ENCODE measurements at places on chromosomes 5 and 9.
A peak's percentile ranks its signal among the peaks of the same experiment; 100 is the strongest.

DNA sequence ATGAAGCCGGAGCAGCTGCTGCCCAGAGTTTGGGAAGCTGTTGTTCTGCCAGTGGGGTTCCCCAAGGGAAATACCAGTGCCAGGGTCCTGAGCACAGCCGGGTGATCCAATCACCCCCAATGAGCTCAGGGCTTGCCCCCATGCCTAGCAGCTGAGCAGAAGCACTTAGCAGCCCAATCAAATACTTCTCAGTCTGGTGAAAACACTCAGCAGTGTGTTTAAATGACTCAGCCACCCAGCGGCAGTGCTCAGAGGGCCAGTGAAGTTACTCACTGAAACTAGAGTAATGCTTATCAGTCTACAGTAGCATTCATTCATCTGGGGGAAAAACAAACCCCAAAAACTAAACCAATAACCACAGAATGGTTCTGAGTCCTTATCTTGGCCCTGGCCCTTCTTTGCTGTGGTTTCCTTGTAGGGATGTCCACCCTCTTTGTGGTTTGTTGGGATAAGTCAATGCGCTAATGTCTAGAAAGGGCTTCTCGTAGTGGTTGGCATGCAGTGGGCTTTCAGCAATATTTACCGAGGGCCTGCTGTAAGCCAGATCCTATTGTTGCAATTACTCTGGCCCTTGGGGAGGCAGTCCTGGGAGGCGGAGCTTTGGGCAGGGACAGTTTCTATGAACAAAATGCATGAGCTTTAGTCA, 43.1 kb downstream of the LHX2 start:
- no peak for DNase-seq

DNA sequence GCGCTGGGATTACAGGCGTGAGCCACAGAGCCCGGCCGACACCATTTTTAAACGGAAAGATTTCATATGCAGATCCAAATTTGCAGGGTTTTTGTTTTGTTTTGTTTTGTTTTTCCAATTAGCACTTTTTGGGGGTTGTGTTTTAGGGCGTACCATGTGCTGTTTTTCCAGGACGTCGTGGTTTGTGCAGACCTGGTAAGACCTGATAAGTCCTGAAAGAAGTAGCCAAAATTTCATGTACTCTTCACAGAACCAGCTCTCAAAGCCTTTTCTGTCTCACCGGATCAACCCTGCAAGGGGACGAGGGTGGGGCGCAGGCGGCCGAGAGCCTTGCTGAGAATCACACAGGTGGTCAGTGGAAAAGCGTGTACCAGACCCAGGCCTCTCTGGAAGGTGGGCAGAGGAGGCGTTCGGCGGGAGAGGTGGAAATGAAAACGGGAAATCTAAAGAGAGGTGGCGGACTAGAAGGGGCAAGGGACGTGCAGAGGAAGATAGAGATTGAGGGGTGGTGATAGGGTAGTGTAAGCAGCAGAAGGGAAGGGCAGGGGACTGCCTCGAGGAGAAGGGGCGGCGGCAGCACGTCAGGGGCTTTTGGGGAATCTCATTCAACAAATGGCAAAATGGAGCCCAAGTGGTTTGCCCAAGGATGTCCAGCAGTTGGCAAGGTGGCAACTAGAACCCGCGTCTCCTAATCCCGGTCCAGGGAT, 1.1 kb upstream of the FAF2 start:
- DNase-seq = peak; percentile 48

- no peak for DNase-seq
Measured at GRCh38 chr5:35440409-35440808, 177.3 kb upstream of the SPEF2 start.

GRCh38 chr9:34318163-34318790, 10.8 kb downstream of the KIF24 start:
- no peak for DNase-seq

DNA sequence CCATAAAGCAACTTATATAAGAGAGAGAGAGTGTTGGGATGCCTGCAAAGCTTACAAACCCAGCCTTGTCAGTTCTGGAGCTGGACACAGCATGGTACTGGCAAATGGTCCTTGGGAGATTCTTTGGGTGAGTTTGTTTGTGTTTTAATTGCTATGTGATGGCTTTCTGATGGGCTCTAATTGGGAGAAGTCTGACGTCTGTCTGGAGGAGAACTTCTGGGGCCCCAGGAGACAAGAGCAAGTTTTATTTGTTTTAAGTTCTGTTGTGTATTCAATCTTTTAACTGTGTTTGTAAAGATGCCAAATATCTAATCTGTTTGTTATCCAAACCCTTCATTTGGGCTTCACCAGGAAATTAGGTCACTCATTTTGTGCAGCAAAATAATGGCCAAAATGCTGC, 50.3 kb upstream of the AFAP1L1 start:
- no peak for DNase-seq

DNA sequence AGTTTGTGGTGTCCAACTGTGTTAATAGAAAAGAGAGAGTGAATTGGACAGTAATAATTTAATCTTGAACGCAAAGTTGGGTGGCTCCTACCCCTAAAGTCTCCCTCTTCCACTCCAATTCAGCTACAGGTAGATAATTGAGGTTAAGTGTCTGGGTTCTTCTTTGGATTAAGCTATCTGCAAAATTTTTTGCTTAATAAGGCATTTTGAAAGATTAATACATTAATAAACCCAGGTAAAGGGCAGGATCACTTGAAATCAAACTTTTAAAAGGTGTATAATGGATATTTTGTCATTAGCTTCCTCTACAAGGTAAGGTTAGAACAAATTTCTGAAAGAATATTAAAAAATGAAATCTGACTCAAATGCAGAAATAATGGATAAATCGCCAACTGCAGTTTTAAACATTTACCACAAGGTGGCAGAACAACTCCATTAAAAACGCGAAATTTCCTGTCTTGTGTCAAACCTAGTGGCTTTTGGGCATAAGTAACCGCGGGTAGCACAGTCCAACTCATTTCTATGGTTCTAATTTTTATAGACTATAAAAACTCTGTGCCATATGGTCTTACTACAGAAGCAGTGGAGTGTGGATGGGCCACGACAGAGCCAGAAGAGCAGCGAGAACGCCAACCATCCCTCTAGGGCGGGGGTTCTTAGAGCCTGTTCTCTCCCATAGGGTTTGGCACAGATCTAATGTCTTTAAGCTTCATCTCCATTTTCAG, 276.5 kb downstream of the ARHGEF28 start:
- no peak for DNase-seq

DNA sequence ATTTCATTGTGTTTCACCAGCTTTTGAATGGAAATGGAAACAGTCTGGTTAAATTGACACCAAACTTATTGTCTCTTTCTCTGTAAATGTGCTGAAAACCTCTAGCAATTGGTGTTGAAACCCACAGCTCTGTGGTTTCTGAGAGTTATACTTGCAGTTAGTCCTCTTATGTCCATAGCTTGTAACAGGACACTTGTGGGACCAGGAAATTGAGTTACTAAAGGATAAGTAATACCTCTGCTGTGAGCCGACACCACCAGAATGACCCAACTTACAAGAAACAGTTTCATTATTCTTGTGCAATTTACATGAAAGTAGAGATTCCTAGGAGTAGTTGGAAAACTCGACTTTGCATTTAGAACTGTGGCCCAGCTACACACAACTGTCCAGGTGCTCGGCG, 191.5 kb downstream of the CFAP90 start:
- no peak for DNase-seq

DNA sequence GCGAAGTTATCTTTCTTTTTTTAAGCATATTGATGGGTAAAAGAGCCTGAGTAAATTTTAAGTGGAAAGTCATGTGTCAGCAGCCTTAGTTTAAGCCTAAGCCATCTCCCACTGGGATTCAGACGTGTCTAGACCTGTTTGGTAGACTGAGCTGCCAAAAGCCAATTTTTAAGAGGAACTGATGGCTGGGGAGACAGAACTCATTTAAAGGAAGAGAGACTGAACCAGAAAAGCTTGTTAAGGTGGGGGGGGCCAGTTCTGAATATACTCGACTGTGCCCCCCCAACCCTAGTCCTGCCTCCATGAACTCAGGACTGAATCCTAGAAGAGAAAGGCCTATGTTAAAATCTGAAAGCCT, 58.3 kb upstream of the PLPP1 start:
- DNase-seq = no peak

GRCh38 chr9:96523374-96523773, 73.4 kb downstream of the HABP4 start:
- no peak for DNase-seq

- no peak for DNase-seq
Measured at GRCh38 chr5:111528056-111528455, 15.7 kb upstream of the STARD4 start.

DNA sequence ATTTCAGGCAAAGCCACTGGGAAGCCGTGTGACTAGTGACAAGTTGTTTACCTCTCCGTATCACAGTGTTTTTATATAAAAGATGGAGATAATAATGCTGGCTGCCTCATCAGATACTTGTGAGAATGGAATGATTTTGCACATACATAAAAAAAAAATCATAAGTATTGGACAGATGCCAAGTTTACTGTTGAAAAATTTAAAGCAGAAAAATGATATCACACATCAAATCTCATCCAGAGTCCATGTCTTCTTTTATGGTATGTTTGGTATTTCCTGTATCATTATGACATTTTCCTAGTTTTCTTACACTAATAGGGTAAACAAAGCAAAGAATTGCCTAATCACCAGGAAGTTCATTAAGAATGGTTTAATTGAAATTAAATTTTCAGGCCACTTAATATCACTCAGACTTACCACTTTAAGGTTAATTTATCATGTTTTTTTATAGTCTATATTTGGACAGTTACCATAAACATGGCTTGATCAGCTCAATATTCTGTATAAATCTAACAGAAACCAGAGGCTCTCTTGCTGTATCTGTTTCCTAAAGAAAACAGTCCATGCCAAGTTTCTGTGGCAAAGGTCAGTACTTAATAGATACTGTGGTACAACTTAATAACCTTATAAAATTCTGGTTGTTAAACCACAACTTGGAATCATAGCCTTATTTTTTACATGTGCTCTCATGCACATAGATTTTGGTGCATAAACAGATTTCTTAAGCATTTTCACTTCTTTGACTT, 656.5 kb upstream of the RIOK2 start:
- DNase-seq = no peak

DNA sequence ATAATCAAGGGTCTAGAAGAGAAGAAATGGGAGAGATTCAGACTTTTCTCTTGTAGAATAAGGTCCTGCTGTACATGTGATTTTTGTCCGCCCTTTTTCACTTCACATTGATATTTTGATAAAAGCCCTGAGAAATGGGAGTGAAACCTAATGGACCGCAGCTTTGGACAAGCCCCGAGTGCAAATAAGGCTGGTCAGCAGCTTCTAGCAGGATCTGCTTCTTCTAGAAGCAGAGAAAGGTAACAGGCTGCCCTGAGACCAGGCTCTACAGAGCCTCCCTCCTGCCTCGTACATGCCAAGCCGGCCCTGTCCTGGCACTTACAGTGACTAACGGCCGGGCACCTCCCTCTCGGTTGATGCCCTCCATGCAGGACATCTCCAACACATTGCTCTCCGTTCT, 33.4 kb downstream of the ACER2 start:
- no peak for DNase-seq

DNA sequence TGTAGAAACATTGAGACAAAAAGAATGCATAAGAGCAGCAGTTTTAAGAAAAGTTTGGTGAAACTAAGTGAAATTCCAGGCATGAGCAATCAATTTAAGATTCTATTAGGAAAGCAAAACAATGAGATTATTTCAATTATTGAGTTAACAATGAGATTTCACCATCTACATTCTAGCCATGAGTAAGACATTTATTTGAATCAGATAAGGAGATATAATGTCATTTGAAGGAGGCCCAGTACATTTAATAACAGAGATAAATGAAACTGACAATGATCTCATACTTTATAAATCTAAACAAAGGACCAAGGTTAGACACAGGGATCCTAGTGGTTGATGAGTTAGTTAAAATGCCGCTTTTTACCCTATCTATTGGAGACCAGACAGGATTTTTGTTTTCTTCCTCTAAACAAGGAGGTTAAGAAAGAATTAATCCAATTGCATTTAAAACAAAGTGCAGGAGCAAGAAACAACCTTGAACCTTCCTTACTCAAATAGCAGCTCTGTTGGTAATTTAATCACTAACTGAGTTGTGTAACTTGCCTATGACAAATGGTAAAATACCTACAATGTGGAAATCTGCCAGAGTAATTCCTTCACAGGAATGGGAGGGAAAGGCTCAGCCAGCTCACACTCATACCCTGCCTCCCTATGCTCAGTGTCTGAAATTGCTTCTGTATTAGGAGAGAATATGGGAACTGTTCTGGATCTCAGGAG, 103.5 kb upstream of the NR3C1 start:
- DNase-seq = no peak

GRCh38 chr9:99244344-99245260, 22.5 kb downstream of the SEC61B start:
- DNase-seq = no peak

DNA sequence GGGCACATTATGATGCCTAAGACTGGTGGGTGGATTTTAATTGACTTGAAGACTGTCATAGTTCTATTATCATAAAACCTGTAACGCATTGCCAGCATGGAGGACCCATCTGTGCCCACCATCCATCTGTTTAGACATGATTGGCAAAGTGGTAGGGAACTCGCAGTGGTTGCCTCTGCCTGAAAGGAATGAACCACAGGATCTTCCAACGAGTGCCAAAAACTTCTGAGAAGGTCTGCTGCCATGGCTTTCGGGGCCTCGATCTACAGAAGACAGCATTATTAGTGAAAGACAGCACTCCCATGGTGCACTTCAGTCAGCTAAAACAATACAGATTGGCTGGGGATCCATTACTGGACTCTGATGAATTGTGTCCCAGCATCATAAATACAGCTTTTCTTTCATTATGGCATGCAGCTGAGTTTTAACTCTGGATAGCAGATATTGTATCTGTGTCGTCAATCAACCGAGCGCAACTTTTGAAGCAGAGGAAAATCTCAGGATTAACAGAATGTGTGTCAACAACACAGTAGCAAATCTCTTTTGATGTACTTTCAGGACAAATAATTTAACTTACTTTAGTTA, 74.3 kb downstream of the ZDHHC21 start:
- no peak for DNase-seq

GRCh38 chr5:129853588-129853987, 50.7 kb upstream of the CHSY3 start:
- no peak for DNase-seq

- no peak for DNase-seq
Measured at GRCh38 chr5:163619273-163619934, 114.0 kb downstream of the MAT2B start.

GRCh38 chr9:95055851-95056551, 261.5 kb downstream of the FANCC start:
- no peak for DNase-seq

DNA sequence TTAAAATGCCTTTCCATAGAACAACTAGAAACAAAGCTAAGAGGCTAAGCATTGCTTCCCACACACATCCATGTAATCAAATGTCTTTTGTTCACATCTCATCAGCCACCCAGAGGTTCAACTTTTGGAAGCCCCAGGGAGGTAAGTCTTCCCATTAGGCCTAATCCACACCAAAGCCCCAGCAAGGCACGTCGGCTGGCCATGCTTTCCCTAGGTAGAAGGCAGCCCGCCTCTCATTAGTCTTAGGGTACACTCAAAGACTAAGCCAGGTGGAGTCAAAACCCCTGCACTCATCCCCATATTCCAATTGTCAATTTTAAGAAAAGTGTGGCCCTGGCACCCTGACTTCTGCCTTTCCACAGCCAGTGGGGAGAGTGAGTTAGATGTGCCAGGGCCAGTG, 87.9 kb downstream of the ATPSCKMT start:
- DNase-seq = no peak

All from mesothelial cell of epicardium (in vitro differentiated cells).